SW480 (cell line): ENCODE measurements at places on chromosomes 2 and 18.

- DNase-seq: no peak
Observed at GRCh38 chr18:41893432-41893831, 61.6 kb upstream of the PIK3C3 start.

DNA sequence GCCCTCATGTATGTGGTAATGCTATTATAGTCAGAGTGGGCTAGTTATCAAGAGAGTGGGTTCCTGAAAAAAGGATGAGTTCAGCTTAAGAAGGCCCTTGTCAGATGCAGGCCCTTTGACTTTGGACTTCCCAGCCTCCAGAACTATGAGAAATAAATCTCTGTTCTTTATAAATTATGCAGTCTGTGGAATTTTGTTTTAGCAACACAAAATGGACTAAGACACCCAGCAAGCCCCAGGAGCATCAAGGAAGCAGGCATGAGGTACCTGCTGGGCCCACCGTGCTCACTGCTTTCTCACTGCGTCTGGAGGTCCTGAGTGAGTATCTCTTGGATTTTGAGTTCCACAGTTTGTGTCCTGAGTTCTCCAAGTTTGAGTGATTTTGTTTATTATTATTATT, 35.9 kb upstream of the LIPG start:
- no peak for DNase-seq

- DNase-seq: no peak
Observed at GRCh38 chr18:56421647-56422046, 216.7 kb downstream of the TXNL1 start.

DNA sequence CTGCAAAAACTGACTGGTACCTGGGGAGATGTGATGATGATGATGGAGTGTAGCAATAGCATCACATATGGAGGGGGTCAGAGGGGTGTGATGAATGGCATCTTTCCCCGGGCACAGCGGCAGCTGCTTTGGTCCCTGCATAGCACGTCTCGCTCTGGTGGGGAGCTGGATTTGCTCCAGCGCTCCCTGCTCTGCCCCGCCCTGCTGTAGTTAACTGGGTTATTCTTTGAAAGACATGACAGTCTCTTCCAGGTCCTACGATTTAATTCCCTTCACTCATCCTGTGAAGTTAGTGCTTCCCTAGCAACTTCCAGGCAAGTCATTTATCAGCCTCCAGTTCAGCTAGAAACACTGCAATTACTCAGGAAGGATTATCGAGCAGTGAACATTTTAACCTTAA, 463.1 kb downstream of the TSN start:
- no peak for DNase-seq

GRCh38 chr2:10760794-10761504, 39.5 kb downstream of the ATP6V1C2 start:
- DNase-seq: no peak

DNA sequence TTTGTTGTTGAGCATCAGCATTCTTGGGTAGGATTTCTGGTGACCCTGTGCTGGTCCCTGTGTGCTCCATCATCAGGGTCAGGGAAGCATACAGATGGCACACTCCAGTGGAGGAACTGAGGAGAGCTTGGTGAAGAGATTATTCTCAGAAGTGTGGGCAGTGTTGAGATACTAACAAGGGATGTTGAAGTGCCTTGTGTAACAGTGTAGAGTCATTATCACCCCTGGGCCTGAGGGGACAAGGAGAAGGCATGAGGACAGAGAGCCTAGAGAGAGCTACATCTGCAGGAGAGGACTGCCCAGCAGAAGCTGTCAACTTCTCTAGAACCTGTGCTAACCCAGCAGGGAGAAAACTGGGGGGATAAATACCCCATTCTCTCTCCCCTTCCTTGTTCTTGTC, 189.0 kb downstream of the PLCL1 start:
- DNase-seq: no peak

- DNase-seq: no peak
Observed at GRCh38 chr2:89763581-89764485, 1072.4 kb downstream of the RPIA start.

DNA sequence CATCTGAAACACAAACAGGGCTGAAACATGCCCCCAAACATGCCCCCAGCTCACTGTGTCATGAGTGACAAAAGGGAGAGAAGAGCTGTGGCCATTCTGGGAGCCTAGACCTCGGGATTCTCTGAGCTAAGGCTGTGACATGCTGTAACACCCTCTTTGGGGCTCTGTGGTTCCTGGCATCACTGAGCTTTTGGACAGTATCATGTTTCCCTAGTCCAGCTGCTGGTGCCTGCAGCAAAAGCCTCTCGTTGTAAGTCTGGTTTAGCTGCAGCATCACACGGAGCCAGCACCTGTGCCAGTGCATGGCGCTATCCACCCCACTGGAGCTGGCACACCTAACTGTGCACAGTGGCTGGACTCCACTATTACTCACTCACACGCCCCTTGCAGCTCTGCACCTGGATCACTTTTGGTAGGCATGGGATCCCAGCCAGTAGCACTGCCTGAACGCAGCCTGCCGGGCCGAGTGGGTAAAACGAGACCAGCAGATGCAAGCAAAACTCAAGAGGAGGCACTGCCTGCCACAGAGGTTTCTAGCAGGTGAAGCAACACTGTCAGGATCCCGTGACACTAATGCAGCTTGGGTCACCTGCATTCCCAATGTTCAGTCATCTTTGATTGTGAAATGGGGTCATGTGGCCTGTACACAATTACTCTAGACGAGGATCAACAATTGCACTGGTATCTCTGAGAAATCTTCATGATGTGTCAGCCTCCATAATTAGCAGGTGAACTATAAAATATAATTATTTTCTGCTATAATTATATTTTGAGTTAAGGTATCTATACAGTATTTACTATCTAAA, 547.2 kb downstream of the ZNF804A start:
- DNase-seq: no peak

GRCh38 chr2:28341208-28341891, 51.3 kb upstream of the FOSL2 start:
- DNase-seq: peak; percentile 52

- DNase-seq: peak; percentile 37
Observed at GRCh38 chr18:8107426-8107825, 501.8 kb upstream of the RAB12 start.

GRCh38 chr2:197216361-197216979, 94.1 kb downstream of the ANKRD44 start:
- DNase-seq: no peak

DNA sequence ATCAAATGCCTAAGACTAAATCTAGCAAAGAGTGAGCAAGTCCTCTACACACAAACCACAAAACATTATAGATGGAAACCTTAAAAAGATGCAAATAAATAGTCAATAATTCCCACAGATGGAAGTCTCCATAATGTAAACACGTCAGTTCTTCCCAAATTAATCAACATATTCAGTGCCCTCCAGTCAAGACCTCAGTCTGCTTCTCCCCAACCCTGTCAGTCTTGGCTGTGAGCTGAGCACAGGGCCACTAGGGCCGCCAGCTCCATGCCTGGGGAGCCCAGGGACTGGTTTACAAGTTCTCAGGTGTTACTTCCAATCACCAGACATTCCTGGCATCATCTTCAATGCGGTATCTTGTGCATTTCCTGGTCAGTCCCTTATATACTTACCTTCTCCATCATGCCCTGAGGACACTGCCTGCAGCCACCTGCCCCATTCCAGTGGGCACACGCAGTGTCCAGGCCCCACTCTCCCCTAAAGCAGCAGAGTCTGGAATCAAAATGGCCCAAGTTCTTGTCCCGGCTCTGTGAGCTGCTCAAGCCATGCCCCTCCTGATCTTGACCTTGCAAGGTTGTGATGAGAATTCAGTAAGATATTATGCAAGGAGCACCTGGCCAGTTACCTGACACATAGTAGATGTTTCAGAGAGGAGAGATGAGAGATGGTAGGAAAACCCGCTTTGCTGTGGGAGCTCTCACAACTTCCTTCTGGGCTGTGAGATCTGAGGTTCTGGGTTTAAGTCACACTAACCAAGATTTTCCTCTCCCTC, 207.9 kb upstream of the RAB6C start:
- DNase-seq: no peak

DNA sequence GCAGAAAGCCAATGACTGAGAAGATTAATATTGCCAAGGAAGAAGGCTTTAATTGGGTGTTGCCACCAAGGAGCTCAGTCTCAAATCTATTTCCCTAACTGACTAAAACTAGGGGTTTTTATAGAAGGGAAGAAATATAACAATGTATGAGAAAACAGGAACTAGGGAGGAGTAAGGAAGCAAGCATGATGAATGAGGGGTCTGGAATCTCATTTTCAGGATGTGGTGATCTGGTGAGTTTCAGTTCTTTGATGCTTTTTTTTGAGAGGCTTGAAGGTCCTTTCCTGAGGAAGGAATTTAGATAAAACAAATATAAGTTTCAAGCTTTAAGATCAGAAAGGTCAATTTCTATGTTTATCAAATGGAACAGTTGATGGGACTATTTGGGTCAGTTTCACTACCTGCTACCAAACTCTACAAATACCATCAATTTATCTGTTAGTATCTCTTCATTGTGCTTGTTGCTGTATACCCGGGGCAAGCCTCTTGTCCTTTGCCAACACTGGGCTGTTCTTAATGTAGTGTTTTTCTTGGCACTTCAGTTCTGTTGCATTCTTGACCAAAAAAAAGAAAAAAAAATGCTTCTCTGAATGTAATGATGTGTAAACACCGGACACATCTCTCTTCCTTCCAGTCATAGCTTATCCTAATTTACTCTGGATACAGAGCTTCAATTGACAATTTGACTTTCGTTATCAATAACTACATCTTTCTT, 357.0 kb downstream of the GALNT13 start:
- DNase-seq: no peak

GRCh38 chr2:204713211-204713610, 167.9 kb downstream of the PARD3B start:
- DNase-seq: no peak

- no peak for DNase-seq
Observed at GRCh38 chr2:230614913-230615332, 97.7 kb upstream of the CAB39 start.

GRCh38 chr2:176595986-176596385, 326.7 kb downstream of the MTX2 start:
- no peak for DNase-seq
